Stimulated activated CD4-positive, alpha-beta T cell treated with anti-CD3 and anti-CD28 coated beads, Interleukin-1b, Interleukin-23, amount 100 ng/mL, for 4 hours (primary cell): ENCODE measurements at places on chromosomes 4 and X.
A peak's percentile ranks its signal among the peaks of the same experiment; 100 is the strongest.

DNA sequence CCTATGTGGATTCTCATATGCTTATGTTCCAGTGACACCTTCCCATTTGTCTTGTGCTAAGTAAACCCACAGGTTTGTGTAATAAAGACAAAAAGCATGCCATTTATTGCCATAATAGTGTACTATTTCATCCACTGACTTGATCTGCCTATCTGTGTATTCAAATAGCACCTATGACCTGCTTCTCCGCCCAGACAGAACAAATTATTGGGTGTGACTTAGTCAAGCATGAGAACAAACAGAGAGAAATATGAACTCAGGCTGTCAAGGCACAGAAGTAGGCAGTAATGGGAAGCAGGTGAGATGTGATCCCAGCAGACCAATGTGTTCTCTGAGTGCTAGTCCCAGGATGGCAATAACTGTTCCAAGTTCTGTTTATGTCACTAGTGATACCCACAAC is 25.4 kb downstream of the ELOVL6 start:
- no peak for DNase-seq

DNA sequence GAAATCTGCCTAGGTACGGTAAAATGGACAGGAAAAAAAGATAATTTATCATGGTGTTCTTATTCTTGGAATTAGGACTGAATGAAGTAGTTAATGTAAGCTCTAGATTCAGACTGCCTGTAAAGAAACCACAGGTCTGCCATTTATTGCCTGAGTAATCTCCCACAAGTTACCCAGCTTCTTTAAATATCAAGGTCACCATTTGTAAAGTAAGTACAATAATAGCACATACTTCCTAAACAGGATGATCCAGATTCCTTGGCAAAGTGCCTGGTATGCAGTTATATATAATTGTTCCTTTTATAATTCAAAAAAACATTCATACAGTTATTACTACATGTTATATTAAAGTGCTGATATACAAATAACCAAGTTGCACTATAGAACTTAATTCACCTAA is 368.6 kb downstream of the HNRNPD start:
- DNase-seq: no peak

- DNase-seq: no peak
These were observed 34.6 kb upstream of the CXCL8 start for GRCh38 chr4:73705721-73706120.

- DNase-seq: no peak
These were observed 14.2 kb downstream of the NSD2 start for GRCh38 chr4:1885414-1885813.

DNA sequence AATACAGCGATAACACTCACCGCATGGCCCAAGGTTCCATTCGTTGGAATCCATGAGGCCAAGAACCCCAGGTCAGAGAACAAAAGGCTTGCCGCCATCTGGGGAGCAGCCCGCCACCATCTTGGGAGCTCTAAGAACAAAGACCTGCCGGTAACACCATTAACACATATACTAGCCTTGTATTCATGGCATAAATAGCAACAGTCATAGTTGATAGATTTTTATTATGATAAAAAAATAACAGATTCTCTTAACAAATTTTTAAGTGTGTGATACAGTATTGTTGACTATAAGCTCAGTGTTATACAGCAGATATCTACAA is 309.4 kb downstream of the GLUD2 start:
- no peak for DNase-seq

DNA sequence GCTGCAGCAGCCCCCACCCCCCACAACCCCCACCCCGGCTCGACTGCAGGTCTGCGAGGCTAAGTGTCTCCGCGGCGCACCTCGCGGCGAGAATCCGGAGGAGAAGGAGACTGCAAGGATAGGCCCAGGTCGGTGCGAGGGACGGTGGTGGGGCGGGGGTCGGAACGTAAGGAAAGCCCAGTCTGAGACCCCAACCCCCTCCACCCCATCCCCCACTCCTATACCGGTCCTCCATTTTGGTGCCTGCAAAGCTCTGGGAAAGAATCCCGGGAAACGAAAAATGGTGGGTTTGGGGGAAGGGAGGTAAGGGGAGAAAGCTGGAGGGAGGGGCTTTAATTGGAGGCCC is 614 bp downstream of the BEX3 start:
- DNase-seq: no peak

GRCh38 chr4:4575284-4576211 is 33.7 kb upstream of the STX18 start:
- peak; percentile 54 for DNase-seq

DNA sequence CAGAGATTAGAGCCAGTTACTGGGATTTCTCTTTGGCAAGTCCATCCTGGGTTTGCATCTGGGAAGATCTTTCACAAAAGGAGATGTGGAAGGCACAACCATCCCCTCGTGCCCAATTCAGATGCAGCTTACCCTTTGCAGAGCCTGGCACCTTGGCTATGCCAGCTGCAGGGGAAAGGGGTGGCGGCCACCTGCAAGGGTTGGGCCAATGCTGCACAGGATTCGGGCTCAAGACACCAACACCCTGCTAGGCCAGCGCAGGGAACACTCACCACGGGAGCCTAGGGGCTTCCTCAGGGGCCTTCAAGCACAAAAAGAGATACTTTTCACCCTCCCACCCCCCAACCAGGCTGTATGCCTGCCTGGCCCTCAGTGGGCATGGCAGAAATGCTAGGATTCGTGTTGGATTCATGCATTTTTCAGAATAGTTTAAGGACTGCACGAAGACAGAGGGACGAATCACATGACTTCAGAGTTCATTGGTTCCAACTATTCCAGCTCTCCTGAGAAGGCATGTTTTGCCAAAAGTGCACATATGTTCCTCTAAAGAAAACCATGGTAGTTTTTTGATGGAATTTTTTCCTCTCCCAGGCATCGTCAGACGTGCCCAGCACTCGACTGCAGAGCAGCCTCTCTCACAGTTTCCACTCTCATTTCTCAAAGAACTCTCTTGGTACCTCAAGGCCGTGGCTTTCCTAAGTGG is 94.4 kb downstream of the PHKA2 start:
- DNase-seq: no peak

DNA sequence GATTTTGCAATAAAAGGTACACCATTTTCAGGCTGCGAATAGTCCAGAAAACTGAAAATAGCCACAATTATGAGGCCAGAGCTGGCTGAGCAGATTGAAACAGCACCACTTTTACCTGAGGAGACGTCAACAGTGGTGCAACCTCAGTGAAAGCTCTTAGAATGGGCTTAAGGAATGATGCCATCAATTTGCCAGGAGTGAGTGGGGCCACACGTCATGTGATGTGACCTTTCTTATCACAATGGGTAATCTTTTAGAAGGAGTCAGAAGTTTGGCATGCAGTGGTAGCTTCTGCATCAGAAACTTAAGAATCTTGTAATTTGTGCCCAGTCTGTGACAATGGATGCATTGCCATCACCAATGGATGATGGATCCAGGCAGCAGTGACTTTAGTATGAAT is 27.6 kb downstream of the ZNF81 start:
- no peak for DNase-seq
